ENCODE measurements at places on chromosomes 7 and 10.

- no peak for DNase-seq
These were observed 84.9 kb downstream of the RPS24 start for GRCh38 chr10:78118591-78118990.

DNA sequence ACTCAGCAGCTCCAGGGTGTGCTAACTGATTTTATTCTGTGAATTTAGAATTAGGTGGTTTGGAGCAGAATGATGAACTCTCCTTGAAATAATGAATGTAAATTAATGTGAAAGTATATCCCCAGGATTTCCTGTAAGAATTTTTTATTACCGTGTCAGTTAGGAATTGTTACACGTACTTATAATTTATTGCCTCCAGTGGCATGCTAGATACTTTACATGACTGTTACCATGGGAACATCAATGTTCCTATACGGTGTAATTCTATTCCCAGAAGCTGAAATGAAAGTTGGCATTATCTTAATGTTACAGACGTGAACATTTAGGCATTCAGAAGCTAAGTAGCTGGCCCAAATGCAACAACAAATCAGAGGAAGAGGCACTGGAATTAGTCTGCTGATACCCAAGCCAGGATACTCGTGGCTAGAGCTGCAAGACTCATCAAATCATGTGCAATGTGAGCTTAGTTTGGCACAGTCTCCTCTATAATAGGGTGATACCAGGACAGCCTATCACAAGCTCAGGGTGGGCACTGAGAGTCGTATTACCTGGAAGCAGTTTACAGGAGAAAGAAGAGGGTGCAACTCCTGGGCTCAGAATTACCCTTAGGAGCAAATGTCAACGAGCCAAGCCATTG lies 30.0 kb upstream of the PRKAR2B start:
- no peak for DNase-seq

DNA sequence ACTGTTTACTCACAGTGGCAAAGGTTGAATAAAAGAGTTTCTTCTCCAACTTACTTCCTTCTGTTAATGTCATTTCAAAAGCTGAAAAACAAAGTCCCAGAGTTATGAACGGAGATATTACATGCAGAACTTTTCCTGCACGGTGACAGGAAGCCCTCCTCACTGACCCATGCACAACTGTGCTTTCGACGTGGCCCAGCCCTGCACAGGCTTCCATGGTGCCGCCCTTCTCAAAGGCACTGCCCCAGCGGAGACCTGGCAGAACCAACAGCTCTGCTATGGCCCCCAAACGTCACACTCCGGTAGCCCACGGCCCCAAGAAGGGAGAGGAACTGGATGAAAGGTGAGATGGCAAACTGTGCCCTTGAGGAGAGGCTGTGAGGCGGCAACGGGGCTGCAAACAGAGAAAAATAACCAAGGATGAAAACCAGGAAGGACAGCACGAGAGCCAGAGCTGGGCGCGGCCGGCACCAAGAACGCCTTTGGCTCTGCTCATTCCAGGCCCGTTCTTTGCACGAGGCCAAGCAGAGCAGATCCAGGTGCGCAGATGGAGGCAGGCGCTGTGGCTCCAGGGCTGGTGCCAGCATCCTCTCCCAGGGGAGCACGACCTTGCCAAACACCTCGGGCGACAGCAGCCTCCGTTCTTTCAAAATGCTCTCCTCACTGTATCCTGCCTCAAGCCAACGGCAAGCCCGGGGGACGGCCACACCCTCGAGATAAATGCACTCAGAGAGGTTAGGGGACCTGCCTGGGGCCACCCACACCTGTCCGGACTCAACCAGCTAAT lies 7.0 kb upstream of the FUOM start:
- no peak for DNase-seq

GRCh38 chr7:79921976-79922375 lies 212.7 kb upstream of the GNAI1 start:
- no peak for DNase-seq

DNA sequence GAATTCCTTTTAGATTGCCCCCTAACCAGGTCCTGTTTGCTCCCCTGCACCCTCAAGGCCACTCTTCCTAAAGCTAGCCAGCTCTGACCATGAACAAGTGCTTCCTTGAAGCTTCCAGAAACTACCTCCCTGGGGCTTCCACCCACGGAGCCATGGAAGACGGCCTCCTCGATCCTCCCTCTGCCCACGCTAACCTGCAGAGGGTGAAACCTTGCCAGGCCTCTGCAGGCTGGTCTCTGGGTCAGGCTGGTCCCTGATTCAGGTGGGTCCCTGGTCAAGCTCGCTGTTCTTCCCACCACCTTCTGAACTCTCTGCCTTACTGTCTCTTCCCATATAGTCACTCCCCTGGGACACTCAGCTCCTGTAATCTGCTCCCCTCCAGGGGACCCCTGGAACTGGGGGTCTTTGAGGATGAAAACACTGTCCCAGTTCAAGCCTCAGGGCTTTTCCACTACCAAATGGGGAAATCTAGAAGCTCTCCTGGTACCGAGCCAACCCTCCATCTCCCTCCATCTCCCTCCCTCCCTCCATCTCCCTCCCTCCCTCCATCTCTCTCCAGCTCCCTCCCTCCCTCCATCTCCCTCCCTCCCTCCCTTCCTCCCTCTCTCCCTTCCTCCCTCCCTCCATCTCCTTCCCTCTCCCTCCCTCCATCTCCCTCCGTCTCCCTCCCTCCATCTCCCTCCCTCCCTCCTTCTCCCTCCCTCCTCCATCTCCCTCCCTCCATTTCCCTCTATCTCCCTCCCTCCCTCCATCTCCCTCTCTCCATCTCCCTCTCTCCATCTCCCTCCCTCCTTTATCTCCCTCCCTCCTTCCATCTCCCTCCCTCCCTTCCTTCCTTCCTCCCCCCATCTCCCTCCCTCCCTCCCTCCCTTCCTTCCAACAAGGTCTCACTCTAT lies 2.9 kb downstream of the MLXIPL start:
- DNase-seq, result no peak

Data from islet precursor cell (in vitro differentiated cells).